ENCODE measurements at places on chromosomes 5 and 9. TPM values are rescaled to one million over a fixed set of nuclear protein-coding genes. Genes with fewer than 3 reads are reported as not detected.

DNA sequence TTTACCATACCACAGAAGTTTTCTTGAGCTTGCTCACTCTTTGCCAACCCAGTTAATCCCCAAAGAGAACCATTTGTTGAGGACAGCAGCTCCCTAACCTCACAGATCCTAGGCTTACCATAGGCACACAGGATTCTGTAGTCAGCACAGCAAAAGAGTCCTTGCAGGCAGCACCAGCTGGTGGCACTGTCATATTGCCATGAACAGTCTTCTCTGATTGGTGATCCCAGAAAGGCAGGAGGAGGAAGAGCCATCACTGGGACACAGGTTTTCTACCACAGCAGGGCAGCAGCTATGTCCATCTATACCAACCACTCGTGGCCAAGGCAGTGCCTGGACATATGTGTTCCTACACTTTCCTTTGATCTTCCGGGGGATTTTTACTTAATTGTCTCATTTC, 297.1 kb upstream of the CD180 start:
- H3K27me3 ChIP-seq = no peaks in the 10 kb centered on the region
- no peak for DNase-seq
- no peak overlapping the region for H3K4me3 ChIP-seq
- no peaks in the 10 kb centered on the region for H3K36me3 ChIP-seq

- H3K27me3 ChIP-seq = peaks cover 9% of the 10 kb centered on the region
- H3K27ac ChIP-seq = no peak overlapping the region
- H3K4me3 ChIP-seq = no peak overlapping the region
- peak; percentile 22 for DNase-seq
- no peaks in the 10 kb centered on the region for H3K36me3 ChIP-seq
- peaks cover 11% of the 10 kb centered on the region for H3K4me1 ChIP-seq
Measured at GRCh38 chr9:86943201-86944113, 3.8 kb downstream of the GAS1 start.

- peaks cover 12% of the 10 kb centered on the region for H3K36me3 ChIP-seq
- peak overlapping the region; percentile 9 for H3K4me3 ChIP-seq
- H3K4me1 ChIP-seq = no peaks in the 10 kb centered on the region
- DNase-seq = no peak
- H3K27ac ChIP-seq = no peak overlapping the region
Measured at GRCh38 chr5:140828362-140828737, 590 bp downstream of the PCDHA6 start.

DNA sequence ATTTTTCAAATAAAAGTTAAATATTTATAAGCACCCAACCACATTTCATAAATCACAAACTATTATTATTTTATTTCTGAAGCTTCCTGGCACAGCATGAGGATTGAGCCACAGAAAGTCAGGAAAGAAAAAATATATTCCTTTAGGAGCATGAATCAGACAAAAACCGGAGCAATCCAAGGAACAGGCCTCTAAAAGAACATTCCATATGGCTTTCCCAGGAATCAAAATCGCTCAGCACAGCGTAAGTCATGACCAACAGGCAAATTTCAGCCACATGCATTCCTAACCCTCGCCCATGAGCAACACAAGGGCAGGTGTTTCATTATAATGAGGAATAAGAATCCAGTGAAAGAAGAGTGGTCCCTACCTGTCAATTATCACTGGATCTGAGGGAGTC, 26.7 kb downstream of the EBF1 start:
- no peaks in the 10 kb centered on the region for H3K36me3 ChIP-seq
- H3K27ac ChIP-seq = no peak overlapping the region
- H3K4me3 ChIP-seq = no peak overlapping the region
- no peaks in the 10 kb centered on the region for H3K4me1 ChIP-seq

DNA sequence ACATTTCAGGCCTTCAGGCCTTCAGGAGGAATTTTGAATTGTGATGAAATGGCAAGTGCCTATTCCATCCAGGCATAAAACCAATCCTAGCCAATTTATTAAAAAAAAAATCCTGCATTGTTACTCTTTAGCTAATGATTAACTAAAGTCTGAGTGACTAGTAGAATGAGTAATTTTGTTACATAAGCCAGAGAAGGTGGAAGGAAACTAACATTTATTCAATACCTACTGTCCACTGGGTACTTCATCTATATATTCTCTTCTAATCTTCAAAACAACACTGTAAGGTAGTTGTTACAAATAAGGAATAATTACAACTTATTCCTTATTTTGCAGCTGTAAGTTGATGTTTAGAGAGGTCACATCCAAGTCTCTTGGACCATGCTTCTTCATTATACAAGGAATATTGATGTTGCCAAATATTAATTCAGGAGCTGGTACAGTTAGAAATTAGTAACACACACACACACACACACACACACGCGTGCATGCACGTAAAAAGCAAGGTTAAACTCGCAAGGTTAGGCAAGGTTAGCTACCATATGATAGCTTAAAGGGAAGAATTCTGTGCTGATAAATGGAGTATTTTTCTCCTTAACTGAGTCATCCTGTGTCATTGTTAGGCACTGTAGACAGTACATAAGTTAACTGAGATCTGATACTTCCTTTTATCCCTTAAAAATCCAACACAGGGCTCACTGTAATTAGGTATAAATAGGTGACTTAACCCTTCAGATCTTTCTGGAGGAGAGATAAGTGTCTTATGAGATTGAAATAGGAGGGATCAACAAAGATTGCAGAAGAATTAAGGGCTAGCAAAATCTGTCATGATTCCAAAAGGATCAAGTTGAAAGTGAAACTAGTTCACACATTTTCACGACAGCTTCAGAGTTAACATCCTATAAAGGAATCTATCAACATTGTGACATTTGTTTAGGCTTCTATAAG, 596.9 kb downstream of the PDE4D start:
- H3K36me3 ChIP-seq = no peaks in the 10 kb centered on the region
- no peak overlapping the region for H3K4me3 ChIP-seq
- DNase-seq = no peak

The RGP1 gene
- 23.5 TPM for polyA plus RNA-seq

The DNAH5 gene
- 2.1 TPM for polyA plus RNA-seq

All from spinal cord (tissue), 10 donors.